ENCODE measurements at places on chromosomes 7 and 10.

DNA sequence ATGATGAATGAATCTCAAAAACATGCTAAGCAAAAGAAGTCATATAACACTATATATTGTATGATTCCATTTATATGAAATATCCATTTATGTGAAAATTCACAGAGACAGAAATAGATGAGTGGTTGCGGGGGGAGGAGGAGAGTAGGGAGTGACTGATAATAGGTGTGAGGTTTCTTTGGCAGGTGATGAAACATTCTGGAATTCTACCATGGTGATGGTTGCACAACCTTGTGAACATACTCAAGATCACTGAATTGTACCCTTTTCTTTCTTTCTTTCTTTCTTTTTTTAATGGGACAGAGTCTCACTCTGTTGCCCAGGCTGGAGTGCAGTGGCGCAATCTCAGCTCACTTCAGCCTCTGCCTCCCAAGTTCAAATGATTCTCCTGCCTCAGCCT, 10.7 kb downstream of the SVOPL start:
- no peak for DNase-seq

- no peak for DNase-seq
These were observed 182.9 kb downstream of the SORCS1 start for GRCh38 chr10:106981452-106982075.

GRCh38 chr7:158270106-158270775, 317.4 kb downstream of the PTPRN2 start:
- no peak for DNase-seq

DNA sequence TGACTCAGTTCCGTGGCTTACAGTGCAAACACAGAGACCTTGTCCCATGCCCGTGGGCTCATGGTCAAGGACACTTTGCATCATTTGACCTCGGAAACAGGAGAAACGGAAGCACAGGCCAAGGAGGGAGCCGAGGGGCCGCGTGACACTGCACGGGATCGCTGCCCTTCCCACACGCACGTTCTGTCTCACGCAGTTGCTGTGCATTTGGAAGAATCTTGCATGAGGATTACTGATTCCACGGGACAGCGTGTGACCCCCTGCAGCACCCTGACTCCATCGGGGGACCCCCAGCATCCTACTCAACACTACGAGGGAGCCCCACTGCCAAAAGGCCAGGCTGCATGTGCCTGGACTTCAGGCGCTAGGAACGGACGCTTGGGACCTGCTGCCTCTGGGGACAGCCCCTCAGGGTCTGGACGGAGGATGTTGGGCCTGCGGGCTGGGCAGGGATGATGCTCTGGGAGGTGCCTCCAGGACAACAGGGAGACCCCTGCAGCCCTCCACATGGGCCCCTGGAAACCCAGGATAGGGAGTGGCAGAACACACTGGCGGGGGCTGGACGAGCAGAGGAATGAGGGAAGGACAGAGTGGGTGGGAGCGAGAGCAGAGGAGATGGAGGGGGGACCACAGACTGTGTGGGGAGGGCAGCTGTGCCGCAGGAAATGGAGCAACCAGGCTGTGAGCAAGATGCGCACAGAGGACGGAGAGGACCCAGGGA, 222.2 kb downstream of the DNAJB6 start:
- no peak for DNase-seq

- DNase-seq = no peak
These were observed 190.1 kb upstream of the PLXDC2 start for GRCh38 chr10:19626156-19626555.

GRCh38 chr10:10499839-10500238, 517.8 kb upstream of the CELF2 start:
- DNase-seq = no peak

GRCh38 chr10:20901110-20901509, 4.0 kb upstream of the NEBL start:
- DNase-seq = no peak

GRCh38 chr7:43014406-43014805, 82.2 kb downstream of the MRPL32 start:
- DNase-seq = no peak

GRCh38 chr7:10657201-10657600, 316.5 kb upstream of the PHF14 start:
- DNase-seq = no peak

- no peak for DNase-seq
These were observed 88.3 kb upstream of the AGK start for GRCh38 chr7:141462958-141463357.

GRCh38 chr7:107799647-107800264, 3.3 kb downstream of the SLC26A3 start:
- no peak for DNase-seq

DNA sequence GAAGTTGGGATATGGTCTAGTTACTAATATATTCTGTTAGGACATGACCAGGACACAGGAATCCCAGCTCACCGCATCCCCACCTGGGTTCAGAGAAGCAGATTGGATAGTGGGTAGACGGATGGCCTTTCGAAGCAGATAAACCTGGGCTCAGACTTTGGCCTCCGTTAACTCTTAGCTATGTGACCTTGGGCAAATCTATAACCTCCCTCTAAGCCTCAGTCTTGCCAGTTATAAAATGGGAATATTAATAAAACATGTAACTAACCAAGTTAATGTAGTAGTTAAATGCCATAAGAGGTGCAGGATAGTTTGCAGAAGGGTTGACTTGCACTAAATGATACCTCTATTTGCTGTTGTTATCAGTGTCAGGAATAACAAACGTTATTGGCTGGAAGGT, 127.6 kb upstream of the JCAD start:
- no peak for DNase-seq

DNA sequence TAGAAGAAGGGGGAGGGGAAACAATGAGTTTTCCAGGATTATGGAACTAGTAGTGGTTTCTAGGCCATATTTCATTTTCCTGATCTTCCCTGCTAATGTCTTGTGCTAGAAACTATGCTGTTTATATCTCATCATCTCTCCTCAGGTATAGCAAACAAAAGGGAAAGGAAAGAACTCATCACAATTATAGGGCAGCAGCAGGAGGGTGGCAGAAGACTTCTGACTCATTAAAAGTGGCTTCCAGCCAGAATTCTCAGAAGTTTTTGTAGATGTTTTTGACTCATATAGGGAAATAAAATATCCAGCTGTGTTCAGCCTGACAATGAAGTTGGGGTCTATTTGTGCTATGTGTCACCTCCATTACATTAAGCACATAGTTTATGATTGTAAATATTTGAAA, 6.5 kb downstream of the AHR start:
- DNase-seq = no peak

DNA sequence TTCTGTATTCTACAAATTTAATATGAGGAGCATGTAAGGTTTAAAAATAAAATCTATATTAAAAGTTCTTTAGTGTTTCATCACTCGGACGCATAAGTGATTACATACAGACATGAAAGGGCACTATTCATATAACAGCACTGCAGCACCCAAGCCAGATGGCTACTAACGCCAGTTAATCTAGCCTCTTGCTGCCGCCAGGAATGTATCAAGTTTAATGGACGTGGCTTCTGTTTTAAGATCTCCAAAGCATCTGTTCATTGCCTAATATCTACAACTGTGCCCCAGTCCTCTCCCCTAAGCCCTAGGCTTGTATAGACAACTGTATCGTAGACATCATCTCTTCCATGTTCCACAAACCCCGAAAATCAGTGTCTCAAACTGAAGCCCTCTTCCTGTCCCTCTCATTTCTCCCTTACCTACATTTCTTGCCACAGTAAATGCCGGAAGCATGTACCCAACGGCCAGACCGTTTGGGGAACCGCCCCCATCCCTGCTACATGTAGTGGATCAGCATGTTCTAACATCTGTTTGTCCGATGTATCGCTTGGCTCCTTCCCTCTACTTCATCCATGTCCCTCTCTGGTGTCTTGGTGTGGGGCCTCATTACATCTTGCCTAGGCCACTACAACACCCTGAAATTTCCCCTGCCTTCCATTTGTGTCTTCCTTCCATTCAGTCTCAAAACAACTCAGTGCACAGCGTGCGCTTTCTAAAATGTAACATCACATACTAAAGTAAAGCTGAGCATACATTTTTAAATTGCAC, 147.5 kb upstream of the RSU1 start:
- no peak for DNase-seq

GRCh38 chr7:159001811-159002210, 142.9 kb downstream of the VIPR2 start:
- no peak for DNase-seq

- DNase-seq = peak; percentile 53
These were observed 42.6 kb upstream of the CC2D2B start for GRCh38 chr10:95864906-95865813.

- no peak for DNase-seq
These were observed 119.2 kb downstream of the ADCYAP1R1 start for GRCh38 chr7:31171216-31171785.

DNA sequence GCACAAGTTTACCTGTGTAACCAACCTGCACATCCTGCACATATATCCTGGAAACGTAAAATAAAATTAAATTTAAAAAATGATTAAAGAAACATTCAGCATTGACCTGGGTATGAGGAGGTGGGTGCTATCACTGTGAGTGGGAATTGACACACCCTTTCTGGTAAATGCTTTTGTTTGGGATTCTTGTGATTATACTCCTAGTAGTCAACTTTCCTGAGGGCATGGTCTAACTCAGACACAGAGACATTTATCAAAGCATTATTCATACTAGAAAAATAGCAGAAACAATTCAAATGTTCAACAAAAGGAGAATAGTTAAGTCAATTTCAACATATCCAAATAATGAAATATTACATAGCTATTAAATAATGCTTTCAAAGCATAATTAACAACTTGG, 44.2 kb downstream of the CNNM2 start:
- DNase-seq = no peak

- no peak for DNase-seq
These were observed 267.4 kb downstream of the ADK start for GRCh38 chr10:74418285-74418872.

GRCh38 chr10:73182568-73182967, 14.6 kb downstream of the FAM149B1 start:
- no peak for DNase-seq

- no peak for DNase-seq
These were observed 7.7 kb downstream of the HTR7 start for GRCh38 chr10:90849956-90850749.

- no peak for DNase-seq
These were observed 237.3 kb downstream of the MAD1L1 start for GRCh38 chr7:1995426-1995825.

DNA sequence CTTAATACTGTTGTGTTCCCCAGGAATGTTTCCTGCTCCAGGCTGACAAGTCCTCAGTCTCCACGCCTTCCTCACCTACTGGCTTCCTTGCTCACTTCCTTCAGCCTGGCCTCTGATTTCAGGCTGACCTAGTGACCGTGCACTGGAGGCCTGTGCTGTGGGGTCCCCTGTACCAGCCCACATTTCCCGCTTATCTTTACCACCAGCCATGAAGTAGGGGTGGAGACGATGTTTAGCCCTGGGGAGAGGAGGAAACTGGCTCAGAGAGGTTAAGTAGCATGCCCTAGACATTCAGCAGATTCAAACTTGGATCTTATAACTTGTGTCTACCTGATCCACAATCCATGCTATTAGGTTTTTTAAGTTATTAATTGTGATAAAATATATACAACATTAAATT, 4.8 kb upstream of the ZNF488 start:
- no peak for DNase-seq

- no peak for DNase-seq
These were observed 205.2 kb downstream of the SFMBT2 start for GRCh38 chr10:7205656-7206055.

DNA sequence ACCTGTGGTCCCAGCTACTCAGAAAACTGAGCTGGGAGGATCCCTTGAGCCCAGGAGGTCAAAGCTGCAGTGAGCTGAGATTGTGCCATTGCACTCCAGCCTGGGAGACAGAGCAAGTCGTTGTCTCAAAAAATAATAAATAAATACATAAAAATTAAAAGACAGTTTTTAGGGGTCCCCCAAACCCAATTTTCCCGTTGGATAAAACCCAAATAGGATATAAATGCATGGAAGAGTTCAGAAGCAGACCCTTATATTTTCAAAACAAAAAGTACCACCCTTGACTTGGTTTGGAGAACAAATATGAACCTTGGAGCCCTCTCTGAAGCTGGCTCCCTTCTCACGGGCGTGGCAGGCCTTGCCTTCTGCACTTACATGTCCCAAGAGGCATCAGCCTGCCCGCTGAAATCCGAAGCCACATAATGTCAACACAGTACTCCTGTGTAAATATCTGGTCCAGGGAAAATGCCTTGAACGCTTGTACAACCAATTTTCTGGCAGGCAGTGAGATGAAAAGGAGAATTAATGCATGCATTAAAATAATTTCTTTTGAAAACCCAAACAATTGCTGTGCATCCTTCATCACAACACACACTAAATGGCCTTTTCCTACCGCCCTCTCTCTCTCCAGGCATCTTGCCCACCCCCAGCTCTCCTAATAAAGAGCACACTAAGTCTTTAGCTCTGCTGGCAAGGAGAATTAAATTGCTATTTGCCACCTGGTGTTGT, 46.4 kb upstream of the PARD3 start:
- DNase-seq = no peak

DNA sequence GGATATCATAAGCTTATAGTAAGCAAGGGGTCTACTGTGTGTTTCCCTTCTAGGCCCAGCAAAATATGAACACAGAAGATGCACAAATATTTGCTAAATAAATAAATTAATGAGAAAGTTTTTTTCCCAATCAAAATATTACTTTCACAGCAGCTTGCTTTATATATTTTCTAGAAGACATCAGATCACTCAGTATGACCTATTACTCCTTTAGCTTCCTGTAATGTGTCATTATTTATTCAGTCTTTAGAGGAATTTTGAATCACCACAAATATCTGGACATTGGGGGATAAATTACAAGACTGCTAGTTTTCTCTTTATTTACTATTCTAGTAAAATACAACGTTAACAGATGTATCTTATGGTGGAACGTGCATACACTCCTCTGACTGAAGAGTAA, 765.8 kb upstream of the POM121L12 start:
- no peak for DNase-seq

DNA sequence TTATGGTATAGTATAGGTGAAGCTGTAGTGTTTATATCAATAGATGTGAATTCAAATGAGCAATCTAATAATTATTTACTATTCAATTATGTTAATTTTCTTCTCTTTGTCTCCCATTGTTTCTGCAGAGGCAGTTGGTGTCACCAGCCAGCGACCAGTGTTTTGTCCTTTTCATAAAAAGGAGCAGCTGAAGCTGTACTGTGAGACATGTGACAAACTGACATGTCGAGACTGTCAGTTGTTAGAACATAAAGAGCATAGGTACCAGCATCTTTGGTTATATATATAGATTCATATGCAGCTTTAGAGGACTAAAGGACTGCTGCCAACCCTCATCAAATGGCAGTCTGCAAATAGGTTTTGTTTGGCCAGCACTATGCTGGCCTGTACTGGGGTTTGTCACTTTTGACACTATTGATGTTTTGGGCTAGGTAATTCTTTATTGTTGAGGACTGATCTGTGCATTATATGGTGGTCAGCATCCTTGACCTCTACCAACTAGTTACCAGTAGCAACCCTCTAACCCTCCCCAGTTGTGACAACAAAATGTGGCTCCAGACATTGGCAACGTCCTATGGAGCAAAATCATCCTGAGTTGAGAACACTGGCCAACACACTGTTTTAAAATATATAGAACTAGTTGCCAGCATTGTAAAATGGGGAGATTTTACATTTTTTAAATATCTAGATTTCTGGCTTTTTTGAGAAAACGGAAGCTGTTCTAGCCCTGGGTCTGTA, 59.2 kb downstream of the TRIM24 start:
- no peak for DNase-seq

GRCh38 chr10:10110844-10111490, 906.7 kb upstream of the CELF2 start:
- no peak for DNase-seq
